Non-pigmented ciliary epithelial cell (primary cell): ENCODE measurements at places on chromosomes 12 and 14.

DNA sequence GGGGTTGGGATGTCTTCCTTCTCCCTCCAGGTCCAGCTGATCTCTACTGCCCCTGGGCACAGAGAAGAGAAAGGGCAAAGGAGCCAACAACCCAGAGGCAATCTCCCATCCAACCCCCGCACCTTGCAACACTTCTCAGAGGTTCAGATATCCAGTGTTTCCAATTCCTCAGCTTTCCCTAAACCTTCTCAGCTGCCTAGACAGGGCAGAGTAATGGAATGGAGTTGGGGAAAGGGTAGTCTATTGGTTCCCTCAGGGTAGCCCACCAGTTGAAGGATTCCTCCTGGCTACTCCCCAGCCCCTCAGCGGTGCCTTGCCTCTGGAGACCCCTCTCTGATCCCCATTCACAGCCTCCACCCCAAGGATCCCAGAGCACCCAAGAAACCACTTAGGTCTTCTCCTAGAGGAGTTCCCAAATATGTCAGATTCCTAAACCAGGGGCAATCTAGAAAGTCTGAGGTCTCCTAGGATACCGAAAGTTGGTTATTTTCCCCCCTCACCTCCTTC, 537 bp downstream of the NFE2 start:
- no peak for DNase-seq

DNA sequence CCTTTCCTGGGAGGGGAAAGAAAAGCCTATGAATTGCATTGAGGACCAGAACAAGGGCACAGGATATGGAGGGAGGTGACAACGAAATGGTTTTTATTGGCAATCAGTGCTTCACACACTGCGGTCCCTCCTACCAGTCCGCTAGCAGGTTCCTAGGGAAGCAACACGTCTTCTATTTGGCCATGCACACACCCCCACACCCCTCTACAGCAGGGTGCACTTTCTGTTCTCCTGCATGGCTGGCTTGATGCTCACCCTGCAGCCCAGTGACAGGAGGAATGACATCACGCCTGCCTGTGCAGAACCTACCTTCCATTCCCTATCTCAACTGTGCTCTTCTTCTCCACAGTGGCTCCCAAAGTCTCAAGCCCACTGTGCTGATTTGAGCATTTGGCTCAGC, 57.9 kb downstream of the TTC9 start:
- DNase-seq, result no peak

DNA sequence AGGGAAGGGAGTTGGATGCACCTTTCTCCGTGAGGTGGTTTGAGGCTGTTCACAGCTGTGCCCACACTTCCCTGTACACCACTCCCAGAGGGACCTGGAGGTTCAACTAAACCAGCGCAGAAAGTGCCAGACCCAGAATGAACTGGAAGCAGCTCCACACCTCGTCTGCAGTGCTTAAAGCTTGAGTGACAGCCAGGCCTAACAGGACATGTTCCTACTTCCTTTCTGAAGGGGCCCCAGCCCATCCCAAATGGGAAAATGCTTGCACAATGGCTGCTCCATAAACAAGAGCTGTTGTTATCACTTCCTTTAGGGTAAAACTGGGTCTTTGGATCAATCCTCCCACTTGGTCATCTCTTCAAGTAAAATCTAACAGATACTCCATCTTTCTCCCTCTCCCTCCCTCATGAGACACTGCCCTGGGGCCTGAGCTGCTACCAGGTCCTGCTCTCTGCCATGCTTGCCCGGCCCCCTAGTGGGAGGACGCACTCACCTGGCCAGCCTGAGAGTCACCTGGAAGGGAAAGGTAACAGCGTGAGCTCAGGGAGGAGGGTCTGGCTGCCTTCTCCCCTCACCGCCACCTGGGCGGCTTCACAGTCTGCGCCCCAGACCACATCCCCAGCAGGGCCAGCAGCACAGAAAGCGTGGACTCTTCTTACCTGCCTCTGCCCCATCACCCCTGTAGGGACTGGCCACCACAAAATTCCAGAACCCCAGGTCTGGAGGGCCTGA, 33.5 kb downstream of the ISCA2 start:
- no peak for DNase-seq

DNA sequence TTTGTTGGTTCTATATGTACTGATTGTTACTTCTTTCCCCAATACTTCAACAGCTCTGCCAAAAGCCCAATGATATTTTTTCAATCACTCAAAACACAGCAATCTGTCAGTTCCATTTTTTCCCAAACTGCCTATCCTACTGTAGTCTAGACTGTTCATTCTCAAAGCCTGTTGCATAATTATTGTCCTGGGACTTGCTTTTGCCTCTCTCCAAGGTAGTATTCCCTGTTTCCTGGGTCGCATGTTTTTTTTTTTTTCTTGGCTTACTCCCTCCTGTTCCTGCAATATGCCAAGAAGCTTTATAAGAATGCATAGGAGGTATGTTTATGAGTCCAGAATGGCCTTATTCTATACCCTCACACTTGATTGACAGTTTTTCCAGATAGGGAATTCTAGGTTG, 19.9 kb upstream of the CCNT1 start:
- no peak for DNase-seq

GRCh38 chr14:99159341-99160340, 112.4 kb downstream of the BCL11B start:
- no peak for DNase-seq

- DNase-seq, result no peak
Observed at GRCh38 chr12:12521044-12521485, 41.6 kb downstream of the DUSP16 start.
